Activated CD4-positive, alpha-beta T cell treated with anti-CD3 and anti-CD28 coated beads, Interleukin-2, amount 50 U/mL, for 24 hours (primary cell): ENCODE measurements at places on chromosomes 4 and X.

GRCh38 chr4:80069837-80070731 lies 2.9 kb downstream of the ANTXR2 start:
- DNase-seq = no peak

DNA sequence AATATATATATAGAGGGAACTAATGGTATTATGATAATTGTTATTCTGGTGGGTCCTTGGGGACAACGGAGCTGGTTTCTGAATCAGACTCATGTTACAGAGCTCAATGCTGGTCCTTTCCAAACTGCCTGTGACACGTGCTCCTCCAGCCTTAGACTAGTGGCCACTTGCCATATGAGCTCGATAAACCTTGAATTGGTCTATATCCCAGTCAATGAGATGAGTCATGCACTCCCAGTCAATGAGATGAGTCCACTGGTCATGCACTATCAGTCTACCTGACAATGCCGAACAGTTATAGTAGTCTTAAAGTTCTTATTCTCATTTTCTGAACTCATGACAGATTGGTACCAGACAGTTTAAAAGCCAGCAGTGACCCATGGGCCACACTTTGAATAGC lies 325.2 kb downstream of the LDB2 start:
- no peak for DNase-seq

DNA sequence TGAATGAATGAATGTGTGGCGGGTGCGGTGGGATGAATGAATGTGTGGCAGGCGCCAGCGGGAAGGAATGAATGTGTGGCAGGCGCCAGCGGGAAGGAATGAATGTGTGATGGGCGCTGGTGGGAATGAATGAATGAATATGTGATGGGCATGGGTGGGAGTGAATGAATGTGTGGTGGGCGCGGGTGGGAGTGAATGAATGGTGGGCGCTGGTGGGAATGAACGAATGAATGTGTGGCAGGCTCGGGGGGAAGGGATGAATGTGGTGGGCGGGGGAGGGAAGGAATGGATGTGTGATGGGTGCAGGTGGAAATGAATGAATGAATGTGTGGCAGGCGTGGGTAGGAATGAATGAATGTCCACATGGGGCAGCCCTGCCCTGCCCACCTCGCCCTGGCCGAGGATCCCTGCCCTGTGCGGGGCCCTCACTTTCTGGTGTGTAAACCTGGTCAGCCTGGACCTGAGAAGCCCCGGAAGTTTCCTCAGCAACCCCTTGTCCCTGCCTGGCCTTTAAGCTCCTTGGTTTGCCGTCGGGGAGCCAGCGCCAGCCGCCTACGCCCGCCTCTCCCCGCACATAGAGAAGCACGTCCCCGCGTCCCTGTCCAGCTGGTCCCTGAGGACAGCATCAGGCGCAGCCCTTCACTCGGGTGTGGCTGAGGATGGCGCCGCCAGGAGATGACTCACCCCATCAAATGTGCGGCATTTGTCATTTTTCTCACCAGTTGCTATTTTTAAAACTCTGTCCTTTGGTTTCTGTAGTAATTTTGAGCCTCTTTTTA lies 112.8 kb upstream of the LRPAP1 start:
- no peak for DNase-seq

DNA sequence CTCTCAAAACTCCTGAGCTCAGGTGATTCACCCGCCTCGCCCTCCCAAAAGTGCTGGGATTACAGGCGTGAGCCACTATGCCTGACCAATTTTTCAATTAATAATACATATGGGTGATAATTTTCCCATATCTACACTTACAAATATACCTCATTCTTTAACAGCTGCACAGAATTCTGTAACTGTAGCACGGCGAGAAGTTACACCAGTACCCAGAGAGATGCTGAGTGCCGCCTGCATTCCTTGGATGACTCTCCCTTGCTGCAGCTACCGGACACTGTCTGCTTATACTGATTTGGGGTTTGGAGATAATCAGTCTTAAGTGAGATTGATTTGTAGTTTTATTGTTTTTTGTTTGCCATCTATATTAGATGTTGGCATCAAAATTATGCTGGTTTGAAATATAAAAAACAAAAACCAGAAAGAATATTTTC lies 5.8 kb downstream of the TIFA start:
- no peak for DNase-seq

DNA sequence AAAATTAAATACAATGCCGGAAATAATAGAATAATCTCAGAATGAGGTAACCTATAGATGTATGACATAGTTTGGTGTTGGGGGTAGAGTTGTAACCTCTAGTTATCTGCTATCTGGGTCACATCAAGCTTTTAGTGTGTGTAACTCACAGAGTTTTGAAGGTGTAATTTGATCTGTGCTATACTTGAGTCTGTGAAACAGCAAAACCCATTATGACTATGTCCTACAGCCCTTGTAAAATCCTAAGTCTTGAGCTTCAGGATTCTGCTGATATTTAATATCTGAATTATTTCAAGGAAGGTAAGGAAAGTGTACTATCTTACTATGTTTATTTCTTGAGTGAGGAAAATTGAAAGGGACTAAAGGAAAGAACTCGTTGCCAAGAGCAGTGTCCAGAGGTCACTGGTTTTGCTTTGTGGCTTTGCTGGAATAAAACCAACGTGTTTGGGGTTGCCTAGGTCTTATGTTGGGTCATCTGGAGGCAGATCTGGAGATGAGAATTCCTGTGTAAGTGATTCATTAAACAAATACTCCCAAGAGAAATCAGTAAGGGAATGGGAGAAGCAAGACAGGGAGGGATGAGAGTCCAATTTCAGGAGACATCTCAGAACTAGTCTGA lies 107.8 kb upstream of the CBLL2 start:
- no peak for DNase-seq

DNA sequence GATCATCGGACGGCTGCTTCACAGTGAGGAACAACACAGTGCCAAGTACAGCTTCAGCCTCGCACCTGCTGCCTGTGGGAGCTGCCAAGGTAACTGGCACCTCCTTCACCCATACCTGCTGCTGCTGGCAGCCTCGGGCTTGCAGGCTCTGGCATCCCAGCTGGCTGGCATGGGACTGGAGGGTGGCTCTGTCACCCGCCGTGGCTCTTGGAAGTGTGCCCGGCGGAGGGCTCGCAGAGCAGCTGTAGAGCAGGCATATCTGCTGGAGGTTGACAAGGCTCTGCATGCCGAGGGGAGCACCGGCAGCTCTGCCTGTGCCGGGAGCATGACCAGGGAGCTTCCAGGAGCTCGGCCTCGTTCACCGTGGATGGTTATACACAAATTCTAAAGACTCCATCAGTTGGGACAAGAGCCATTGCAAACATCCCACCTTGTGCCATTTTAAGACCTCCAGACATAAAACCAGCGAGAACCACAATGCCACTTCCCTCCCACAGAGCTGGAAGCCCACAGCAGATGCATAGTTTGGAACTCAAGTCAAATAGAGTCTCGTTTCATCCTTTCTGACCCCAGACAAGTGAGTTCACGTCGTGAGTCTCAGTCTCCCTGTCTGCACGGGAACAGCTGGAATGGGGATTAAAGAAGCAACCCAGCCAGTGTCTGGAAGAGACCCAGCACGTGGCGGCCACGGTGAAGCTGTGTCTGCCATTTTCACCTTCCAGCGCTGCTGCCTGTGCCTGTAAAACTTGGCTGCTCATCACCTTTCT lies 84.3 kb upstream of the PSAPL1 start:
- no peak for DNase-seq

DNA sequence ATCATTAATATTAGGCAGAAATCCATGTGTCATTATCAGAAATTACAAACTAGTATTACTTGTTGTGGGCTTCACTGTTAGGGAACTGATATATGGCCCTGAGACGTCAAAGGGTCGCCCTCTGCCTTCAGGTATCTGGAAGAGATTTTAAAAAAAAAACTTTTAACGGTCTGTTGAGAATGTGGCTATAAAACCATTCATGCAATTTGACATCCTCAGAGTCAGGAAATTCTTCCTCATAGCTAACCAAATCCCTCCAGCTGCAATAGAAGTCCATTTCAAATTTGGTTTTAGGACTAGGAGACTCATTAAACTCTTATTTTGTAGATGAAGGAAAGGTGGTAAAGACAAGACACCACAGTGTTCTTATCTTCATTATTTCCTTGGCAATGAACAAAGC lies 194.2 kb upstream of the NOCT start:
- DNase-seq = no peak

DNA sequence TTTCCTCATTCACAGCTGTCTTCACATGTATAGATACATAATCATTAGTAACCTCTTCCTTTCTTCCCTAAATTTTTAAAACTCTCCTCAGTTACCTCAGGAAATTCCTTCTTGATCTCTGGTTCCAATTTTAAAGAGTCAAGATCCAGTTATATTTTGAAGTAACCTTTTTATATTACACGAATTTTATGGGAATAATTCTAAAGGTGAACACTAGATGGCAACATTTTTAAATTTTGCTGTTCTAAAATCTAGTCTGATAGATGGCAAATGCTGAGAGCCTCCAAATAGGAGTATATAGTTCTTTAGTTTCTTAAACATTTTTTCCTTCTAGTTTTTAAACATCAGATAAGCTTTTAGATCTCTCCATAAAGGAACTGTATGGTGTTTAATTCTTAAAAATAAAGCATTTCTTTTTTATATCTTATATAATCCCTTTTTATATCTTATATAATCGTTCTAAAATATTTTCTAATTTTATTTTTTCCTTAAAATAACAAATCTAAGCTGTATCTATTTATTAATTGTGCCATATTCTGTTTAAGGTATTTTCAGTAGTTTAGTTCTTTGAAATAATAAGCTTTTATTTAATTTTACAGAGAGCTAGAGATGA lies 37.9 kb upstream of the PAPSS1 start:
- no peak for DNase-seq

GRCh38 chr4:25301471-25301870 lies 11.1 kb upstream of the ZCCHC4 start:
- DNase-seq = no peak

DNA sequence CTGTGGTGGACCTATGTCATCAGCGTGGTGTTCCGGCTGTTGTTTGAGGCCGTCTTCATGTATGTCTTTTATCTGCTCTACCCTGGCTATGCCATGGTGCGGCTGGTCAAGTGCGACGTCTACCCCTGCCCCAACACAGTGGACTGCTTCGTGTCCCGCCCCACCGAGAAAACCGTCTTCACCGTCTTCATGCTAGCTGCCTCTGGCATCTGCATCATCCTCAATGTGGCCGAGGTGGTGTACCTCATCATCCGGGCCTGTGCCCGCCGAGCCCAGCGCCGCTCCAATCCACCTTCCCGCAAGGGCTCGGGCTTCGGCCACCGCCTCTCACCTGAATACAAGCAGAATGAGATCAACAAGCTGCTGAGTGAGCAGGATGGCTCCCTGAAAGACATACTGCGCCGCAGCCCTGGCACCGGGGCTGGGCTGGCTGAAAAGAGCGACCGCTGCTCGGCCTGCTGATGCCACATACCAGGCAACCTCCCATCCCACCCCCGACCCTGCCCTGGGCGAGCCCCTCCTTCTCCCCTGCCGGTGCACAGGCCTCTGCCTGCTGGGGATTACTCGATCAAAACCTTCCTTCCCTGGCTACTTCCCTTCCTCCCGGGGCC lies 1.2 kb downstream of the GJB1 start:
- no peak for DNase-seq
